ENCODE measurements at places on chromosomes 16 and 17. TPM values are rescaled to one million over a fixed set of nuclear protein-coding genes. Genes with fewer than 3 reads are reported as not detected.

PLXDC1 gene
- total RNA-seq = 0.43 TPM

SLFN11 gene
- total RNA-seq = 95.9 TPM

ICAM2 gene
- total RNA-seq = 1.3 TPM

HSPB9 gene
- not detected for total RNA-seq
